ENCODE measurements at places on chromosomes 12 and 14. TPM values are rescaled to one million over a fixed set of nuclear protein-coding genes. Genes with fewer than 3 reads are reported as not detected.

The NANOG gene
- total RNA-seq = not detected

The ENDOU gene
- total RNA-seq = not detected

The DYRK4 gene
- total RNA-seq = 57.4 TPM

The INHBC gene
- total RNA-seq = not detected

The TMEM233 gene
- 0.06 TPM for total RNA-seq

The DHRS2 gene
- 5.7 TPM for total RNA-seq

The ETFBKMT gene
- 0.64 TPM for total RNA-seq

The ACSM4 gene
- total RNA-seq = not detected
